ENCODE measurements at places on chromosomes 1 and 21. TPM values are rescaled to one million over a fixed set of nuclear protein-coding genes. Genes with fewer than 3 reads are reported as not detected.

GRCh38 chr21:39062196-39062595, 121.1 kb downstream of the PSMG1 start:
- H3K27me3 ChIP-seq = no peaks in the 10 kb centered on the region
- H3K4me1 ChIP-seq = no peaks in the 10 kb centered on the region
- DNase-seq = no peak
- no peak overlapping the region for H3K4me3 ChIP-seq
- no peaks in the 10 kb centered on the region for H3K36me3 ChIP-seq

- DNase-seq = no peak
- H3K27ac ChIP-seq = no peak overlapping the region
- no peaks in the 10 kb centered on the region for H3K4me1 ChIP-seq
- no peaks in the 10 kb centered on the region for H3K27me3 ChIP-seq
- no peaks in the 10 kb centered on the region for H3K36me3 ChIP-seq
- H3K4me3 ChIP-seq = no peak overlapping the region
These were observed 91.2 kb upstream of the FAM78B start for GRCh38 chr1:166258017-166258416.

DNA sequence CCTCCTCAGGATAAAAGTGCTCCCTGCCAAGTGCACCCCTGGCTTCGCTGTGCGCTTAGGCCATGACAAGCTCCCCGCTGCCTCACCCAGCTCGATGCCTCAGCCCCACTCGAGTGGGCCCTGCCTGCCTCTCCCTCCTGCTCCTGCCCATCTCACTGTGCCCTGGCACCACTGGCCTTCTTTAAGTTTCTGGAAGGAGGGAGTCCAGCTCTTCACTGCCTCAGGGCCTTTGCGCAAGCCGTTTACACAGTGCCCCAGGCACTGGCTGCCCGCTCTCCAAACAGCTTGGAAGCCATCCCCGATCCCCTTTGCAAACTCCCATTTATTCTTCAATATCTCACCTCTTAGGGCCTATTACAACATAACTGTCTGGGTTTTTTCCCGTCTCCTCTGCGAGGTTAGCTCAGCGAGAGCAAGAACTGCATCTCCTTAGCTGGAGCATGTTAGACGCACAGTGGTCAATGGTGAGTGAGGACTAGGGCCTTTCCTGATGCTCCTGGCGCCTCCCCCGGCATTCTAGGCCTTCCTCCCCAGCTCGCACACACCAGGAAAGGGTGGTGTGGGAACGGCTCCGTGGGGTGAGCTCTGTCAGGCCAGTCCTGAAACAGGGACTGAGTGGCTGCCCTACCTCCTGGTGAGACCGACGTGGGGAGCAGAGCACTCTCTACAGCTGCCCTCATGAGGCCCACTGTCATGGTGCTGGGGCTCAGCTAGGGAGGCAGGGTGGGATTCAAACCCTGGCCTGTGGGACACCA, 31.9 kb downstream of the PODN start:
- no peaks in the 10 kb centered on the region for H3K4me1 ChIP-seq
- no peak for DNase-seq
- H3K27ac ChIP-seq = no peak overlapping the region
- no peaks in the 10 kb centered on the region for H3K27me3 ChIP-seq

DNA sequence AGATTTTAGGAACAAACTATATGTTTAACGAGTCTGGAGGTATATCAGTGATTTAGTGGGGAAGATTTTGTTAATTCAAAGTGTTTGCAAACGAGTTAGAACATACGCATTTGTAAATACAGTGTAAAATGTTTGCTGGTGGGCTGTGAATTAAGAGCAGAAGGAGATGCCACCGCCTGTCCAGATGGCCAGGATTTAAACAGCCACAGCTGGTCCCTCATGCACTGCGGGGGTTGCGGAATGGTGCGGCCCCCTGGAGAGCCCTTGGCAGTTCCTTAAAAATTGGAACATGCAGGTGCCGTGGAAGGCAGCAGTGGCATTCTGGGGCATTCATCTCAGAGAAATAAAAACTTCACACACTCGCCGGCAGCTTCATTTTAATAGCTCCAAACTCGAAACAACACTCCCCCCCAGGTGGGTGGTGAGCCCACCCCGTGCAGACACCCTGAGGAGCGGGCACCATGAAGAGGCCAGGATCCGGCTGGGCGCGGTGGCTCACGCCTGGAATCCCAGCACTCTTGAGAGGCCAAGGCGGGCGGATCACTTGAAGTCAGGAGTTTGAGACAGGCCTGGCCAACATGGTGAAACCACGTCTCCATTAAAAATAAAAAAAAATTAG, 3.5 kb upstream of the C1orf159 start:
- no peaks in the 10 kb centered on the region for H3K36me3 ChIP-seq
- H3K4me1 ChIP-seq = peaks cover 12% of the 10 kb centered on the region
- H3K27me3 ChIP-seq = no peaks in the 10 kb centered on the region
- DNase-seq = no peak

- no peak overlapping the region for H3K4me3 ChIP-seq
- no peak for DNase-seq
- no peaks in the 10 kb centered on the region for H3K36me3 ChIP-seq
- H3K27ac ChIP-seq = no peak overlapping the region
- H3K4me1 ChIP-seq = peaks cover 10% of the 10 kb centered on the region
These were observed 17.8 kb upstream of the TDRD10 start for GRCh38 chr1:154483941-154484803.

Gene ZMPSTE24
- total RNA-seq = 21.1 TPM

Gene LMO4
- total RNA-seq = 14.9 TPM

Gene LRIG2
- total RNA-seq = 7.2 TPM

Gene TCHH
- not detected for total RNA-seq

Gene BROX
- 13.3 TPM for total RNA-seq
